ENCODE measurements at places on chromosomes 5 and 9.
A peak's percentile ranks its signal among the peaks of the same experiment; 100 is the strongest.

DNA sequence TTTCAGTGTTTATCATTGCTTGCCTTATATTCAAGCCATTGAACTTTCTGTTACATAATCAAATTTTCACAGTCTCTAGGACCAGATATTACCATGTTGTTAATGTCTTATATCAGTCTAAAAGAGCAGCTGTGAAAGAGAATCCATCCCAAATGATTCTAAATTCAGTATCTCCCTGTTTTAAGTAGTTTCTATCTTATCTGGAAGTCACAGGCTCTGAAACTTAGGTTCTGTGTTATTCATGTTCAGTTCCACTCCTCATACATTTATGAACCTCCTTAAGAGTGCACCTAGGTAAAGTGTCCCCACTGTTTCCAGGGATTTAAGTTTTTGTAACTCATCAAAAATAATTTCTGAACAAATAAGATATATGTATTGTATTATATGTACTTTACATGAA, 9.7 kb downstream of the LYRM7 start:
- DNase-seq = no peak

- peak; percentile 29 for DNase-seq
Observed at GRCh38 chr5:175895686-175896102, 24.3 kb downstream of the CPLX2 start.

GRCh38 chr5:98108497-98108896, 665.0 kb upstream of the RGMB start:
- no peak for DNase-seq

- no peak for DNase-seq
Observed at GRCh38 chr9:21684831-21685362, 117.5 kb upstream of the MTAP start.

- DNase-seq = no peak
Observed at GRCh38 chr5:178439493-178440180, 150.6 kb downstream of the COL23A1 start.

DNA sequence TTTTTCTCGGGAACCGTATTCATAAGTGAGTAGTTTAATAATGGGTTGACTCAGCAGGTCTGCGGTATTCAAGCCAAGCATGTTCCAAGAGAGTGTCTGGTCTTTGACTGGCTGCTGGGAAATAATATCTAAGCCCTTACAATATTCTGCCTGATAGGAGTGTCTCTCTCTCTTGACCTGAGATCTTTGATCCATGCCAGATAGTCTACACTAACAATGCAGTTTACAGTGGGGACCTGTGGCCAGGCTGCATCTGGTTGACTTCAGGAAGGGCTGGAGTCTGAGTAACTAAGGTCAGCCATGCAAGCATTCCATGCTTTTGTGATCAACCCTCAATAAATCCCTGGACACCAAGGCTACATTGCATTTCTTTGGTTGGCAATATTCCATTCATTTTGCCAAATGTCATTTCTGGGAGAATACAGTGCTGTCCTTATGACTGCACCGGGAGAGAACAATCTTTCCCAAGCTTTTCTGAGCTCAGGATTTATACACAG, 195.5 kb downstream of the SEMA5A start:
- no peak for DNase-seq

DNA sequence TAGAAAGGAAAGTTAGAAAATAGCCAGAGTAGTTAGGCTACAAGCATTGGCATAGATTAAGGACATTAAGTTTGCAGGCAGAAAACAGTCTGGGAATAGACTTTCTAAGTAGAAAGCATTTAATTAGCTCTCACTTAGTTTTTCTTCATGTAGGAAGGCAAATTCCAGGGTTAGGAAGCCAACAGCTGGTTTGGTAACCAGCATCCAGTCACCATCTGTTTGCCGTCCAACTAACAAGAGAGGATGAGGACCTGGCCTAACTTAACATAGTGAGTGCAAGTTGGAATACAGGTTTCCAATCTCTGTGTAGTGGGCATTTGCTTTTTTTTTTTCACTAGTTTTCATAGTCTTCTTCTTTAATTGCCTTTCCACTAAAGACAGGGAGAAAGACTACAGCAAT, 121.7 kb upstream of the NR3C1 start:
- DNase-seq = no peak

DNA sequence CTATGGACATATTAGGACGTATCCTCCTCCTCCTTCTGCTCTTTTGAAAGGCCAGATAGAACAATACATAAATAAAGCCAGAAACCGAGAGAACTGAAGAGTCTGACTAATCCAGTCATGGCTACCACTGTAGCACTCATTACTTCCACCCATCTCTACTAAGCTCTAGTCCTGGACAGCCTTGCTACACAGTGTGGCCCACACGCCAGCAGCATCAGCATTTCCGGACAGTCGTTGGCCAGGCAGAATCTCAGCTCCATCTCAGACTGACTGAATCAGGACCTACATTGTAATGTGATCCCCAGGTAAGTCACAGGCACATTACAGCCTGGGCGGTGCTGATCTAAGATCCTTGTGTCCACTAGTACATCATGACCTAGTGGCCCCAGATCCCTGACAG, 182.9 kb downstream of the DRD1 start:
- DNase-seq = no peak

DNA sequence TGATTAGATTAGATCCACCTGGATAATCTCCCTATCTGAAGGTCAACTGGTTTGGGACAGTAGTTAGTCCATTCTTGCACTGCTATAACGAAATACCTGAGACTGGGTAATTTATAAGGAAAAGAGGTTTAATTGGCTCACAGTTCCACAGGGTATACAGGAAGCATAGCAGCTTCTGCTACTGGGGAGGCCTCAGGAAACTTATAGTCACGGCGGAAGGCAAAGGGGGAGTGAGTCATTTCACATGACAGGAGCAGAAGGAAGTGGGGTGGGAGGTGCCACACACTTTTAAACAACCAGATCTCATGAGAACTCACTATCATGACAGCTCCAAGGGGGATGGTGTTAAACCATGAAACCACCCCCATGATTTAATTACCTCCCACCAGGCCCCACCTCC, 9.9 kb downstream of the C9orf40 start:
- no peak for DNase-seq

GRCh38 chr9:22307013-22307711, 139.5 kb upstream of the DMRTA1 start:
- DNase-seq = no peak

DNA sequence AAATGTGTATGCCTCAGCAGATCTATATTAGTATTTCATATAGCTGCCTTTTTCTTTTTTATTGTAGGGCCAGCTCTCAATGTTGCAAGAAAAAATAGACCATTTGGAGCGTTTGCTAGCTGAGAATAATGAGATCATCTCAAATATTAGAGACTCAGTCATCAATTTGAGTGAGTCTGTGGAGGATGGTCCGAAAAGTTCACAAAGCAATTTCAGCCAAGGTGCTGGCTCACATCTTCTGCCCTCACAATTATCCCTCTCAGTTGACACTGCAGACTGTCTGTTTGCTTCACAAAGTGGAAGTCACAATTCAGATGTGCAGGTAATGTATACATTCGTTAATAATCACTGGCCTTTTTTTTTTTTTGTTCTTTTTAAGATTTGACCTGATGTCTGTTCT, 23.7 kb downstream of the MAN2A1 start:
- no peak for DNase-seq

- DNase-seq = no peak
Observed at GRCh38 chr5:133147815-133148567, 96.2 kb downstream of the HSPA4 start.

- no peak for DNase-seq
Observed at GRCh38 chr5:142531977-142532780, 153.7 kb downstream of the FGF1 start.

- DNase-seq = no peak
Observed at GRCh38 chr5:59722874-59723273, 170.7 kb downstream of the PDE4D start.

- DNase-seq = no peak
Observed at GRCh38 chr5:133892306-133892705, 76.1 kb downstream of the C5orf15 start.

GRCh38 chr9:130768265-130768664, 66.8 kb upstream of the ABL1 start:
- no peak for DNase-seq

DNA sequence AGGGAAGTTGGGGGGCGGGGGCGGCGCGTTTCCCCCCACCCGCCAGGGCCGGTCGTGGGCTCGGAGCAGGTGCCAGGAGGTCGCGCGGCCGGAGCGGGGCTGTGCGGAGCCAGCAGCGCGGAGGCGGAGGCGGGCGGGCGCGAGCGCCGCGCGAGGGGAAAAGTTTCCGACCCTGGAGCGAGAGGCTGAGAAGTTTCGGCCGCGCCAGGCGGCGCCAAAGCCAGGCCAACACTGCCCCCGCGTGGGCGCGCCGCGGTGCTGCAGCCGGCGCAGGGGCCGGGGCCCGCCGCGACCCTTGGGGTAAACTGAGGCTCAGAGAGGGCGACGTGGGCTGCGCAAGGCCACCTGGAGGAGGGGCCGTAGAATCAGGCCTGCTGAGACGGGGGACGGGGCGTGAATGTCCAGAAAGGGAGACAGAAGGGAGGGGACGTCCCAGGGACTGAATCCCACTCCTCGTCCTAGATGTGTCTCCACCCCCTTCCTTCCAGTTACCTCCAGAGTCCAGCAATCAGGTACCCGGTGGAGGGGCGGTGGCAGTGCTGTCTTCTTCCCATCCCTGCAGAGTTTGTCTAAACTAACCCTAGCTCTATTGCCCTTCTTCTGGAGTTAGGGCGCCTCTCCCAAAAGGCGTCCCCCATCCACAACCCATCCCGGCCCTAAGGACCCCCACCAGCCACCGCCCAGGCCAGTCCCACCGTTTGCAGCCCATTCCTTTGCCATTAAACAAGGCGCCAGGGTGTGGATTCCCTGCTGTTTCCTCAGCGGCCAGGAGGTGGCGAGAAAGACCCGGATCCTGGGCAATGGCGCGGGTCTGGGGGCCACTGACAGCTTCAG, 10.2 kb downstream of the C9orf50 start:
- peak; percentile 67 for DNase-seq

- no peak for DNase-seq
Observed at GRCh38 chr5:133122711-133123110, 70.9 kb downstream of the HSPA4 start.

- no peak for DNase-seq
Observed at GRCh38 chr5:174423558-174423957, 300.8 kb upstream of the MSX2 start.

DNA sequence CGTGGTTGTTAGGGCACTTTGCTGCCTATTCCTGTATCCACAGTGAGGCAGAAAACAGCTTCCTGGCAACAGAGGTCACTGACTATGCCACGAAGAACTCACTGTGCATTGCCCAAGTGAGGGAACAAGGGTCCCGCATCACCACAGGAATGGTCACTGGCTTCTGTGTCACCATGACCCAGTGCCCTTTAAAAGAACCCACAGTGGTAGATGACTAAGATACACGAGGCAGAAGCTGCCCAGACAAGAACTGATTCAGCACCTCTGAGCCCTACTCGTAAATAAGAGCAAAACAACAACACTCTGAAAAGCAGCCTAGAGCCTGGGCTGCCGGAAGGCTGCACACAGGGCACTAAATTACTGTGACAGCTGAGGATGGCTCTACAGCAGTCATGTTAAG, 236.6 kb upstream of the RASEF start:
- no peak for DNase-seq

DNA sequence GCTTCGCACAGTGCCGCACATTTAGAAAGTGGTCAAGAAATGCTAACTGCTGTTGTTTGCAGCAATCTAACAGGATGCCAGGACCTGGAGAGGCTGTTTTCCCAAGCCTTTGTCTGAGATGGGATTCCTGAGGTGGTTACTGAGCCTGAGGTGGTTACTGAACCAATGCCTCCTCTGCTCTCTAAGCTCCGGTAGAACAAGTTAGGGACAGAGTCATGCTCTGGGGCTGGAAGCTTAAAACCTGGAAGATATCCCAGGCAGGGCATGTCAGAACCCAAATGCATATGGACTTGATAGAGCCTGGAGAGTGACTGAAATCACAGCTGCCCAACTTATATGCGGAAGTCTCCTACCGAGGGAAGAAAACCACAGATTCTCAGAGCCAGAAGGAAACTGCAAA, 46.5 kb upstream of the FAT2 start:
- no peak for DNase-seq

GRCh38 chr5:167877114-167877722, 414.2 kb upstream of the WWC1 start:
- no peak for DNase-seq

GRCh38 chr9:131685753-131686706, 53.8 kb downstream of the RAPGEF1 start:
- no peak for DNase-seq

DNA sequence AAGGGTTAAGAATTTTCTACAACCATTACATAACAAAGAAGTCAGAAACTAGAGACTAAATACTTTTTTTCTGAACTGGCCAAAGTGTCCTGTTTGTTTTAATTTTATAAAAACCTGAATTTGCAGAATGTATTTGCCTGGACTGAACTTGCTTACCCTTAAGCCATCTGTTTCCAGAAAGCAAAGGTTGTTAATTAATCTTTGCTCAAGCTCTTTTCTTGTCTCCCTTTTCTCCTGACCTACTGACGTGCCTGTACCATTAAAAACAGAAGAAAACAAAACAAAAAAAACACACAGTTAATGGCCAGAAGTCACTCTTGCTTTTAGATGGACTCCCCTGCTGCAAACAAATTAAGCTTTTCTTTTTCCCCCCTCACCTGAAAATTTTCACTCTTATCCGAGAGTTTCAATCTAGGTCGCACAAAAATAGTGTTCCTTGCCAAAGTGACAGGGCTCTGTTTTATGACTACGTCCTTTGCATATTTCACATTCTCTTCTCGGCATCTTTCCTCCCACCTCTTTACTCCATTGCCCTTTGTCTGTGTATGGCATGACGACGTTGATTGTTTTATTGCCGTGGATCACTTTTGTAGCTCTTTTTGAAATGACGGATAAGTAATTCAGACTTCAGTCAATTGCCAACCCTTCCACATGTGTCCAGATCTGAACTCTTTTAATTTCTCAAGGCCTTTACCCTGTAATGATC, 333.8 kb upstream of the GRIN3A start:
- DNase-seq = no peak

DNA sequence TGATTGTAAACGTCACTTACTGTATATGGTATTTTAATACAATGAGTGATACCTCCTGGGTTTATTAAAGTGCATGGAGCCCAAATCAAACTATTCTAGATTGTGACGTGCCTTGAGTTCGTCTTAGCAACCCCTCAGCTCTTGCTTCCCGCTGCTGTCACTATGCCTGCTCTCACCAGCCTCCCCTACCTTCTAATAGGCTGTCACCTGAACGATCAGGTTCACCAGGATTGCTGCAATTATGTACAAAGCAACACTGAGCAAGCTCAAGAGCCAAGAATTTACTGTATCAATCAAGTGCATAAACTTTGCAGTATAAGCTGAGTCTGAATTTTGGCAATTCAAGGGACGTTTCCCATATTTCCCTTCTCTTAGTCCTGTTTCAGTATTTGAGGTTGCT, 3.0 kb downstream of the LECT2 start:
- no peak for DNase-seq
